Left hindlimb (tissue), 1 donor: ENCODE measurements at places on chromosomes 11 and 22.

DNA sequence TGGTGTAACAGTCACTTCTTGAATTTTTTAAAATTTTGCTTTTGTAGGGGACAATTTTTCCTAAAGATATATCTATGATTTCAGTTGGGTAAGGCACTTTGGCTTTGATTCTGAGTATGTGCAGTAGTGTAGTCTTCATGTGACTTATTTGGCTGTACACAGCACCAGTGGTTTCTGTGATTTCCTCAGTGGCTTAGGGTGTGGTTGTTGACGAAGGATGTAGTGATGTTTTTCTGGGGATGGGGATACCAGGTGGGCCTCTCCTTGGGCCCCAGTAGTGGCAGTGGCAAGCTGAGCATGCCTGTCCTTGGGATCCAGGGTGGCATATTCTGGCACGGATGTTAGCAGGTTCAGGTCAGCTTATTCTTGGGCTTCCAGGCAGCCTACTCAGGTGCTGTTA lies 364.9 kb upstream of the CADM1 start:
- no peak for DNase-seq

- DNase-seq, result no peak
Measured at GRCh38 chr11:95736355-95736754, 53.2 kb downstream of the FAM76B start.

- DNase-seq, result no peak
Measured at GRCh38 chr22:46796566-46797195, 34.2 kb downstream of the TBC1D22A start.

DNA sequence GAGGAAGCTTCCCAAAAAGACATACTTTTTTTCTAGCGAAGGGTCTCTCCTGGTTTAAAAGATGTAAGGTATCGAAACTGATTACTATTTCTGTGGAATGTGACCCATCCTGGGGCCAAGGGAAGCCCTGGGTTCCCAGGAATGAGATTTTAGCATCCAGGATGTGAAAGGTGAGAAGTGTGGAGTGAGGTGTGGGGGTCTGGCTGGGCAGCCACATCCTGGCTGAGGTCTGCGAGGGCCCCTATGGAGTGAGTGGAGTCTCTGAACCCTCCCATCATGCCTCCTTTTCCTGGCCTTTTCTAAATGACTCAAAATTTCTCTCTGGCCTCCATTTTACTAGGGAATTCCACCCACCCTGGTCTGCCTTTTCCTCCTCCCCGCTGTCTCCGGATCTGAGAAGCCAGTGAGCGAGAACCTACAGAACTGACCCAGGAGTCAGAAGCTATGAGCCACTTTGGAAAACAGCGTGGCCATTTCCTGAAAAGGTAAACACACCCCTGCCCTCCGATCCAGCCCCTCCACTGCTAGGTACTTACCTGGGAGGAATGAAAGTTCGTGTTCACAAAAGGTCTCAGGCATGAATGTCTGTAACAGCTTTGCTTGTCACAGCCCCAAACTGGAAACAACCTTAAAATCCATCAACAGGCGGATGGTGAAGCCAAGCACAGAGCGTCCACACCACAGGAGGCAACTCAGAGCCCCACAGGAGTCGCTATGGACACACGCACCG lies 27.7 kb upstream of the SHANK2 start:
- no peak for DNase-seq

GRCh38 chr22:47561766-47562165 lies 799.3 kb downstream of the TBC1D22A start:
- DNase-seq, result no peak

DNA sequence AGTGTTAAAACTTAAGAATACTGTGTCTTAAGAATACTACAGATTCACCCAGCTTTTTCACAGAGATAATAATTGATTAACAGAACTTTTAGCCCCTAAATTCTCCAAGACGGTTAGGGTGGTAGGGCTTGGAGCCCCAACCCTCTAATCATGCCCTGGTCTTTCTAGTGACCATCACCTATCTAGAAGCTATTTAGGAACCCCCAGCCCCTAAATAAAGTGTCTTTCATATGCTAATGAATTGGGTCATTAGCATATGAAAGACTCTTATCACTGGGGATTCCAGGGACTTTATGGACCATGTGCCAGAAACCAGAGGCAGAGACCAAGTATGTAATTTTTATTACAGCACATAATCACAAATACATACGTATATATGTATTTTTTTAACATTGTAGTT lies 999.7 kb upstream of the RAG2 start:
- DNase-seq, result no peak

GRCh38 chr22:49914256-49914655 lies 4.0 kb downstream of the ALG12 start:
- no peak for DNase-seq

GRCh38 chr22:48635816-48636215 lies 1191.9 kb downstream of the BRD1 start:
- DNase-seq, result no peak

DNA sequence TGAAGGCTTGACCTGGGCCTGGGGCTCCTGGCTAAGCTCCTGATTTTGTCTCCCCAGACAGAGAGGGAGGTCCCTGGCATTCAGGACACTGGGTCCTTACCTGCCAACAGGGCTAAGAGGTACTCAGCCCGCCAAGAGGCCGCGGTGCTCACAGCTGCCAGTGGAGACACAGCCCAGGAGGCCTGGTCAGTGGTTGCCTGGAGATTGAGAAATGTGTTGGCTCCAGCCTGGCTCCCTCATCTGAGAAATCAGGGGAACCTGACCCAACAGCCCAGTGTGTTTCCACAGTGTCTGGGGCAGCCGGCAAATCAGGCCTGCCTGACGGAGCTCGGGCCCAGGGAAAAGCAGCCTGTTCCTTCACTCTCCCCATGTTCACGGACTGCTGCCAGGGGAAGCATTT lies 79.4 kb upstream of the NAV2 start:
- DNase-seq, result no peak

- DNase-seq, result no peak
Measured at GRCh38 chr11:115363921-115364320, 140.3 kb downstream of the CADM1 start.

DNA sequence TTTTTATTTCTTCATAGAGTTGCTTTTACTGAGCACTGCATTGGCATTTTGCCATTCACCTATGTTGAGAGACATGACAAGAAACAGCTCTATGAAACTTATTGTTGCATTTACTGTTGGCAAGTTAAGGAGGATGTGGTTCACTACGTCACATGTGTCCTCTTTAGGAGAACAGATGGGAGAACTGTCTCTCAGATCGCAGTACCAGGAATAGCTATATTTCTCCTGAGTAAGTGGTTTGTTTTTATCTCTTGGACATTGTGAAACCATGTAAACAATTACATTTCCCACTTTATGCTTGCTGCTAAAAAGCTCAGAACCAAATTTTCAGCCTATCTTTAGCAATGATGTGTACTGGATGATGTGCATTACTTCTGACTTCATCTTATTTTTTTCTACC lies 34.8 kb upstream of the PSMA1 start:
- DNase-seq, result no peak

DNA sequence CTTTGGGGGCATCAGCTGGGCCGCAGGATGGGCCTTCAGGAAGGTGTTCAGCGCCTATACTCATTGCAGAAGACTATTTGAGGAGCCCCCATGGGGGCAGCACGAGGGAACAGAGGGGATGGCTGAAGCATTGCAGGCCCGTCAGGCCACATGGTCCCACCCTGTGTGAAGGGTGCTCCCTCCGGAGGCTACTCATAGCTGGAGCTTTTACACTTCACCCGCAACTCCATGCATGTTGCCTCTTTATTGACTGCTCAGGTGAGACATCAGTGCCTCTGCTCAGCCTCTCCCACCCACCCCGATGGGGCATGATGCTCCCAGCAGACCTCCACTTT lies 1500.9 kb downstream of the TBC1D22A start:
- no peak for DNase-seq

DNA sequence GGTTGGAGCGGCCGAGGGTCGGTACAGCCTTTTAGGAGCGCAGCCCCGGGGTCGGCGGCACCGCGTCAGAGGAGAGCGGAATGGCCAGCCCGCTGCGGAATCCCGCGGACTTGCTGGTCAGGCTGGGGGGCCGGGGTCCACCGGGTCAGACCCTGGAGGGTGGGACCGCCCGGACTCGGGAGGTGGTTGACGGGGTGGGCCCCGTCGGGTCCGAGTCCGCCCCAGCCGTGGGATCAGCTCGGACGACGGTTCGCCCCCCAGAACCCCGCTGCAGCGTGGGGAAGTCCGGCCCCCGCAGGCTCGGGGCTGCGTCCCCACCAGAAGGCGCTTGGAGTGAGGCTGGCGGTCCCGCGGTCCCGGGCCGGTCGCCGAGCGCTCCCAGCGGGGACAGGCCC lies 301 bp upstream of the ADM2 start:
- no peak for DNase-seq

GRCh38 chr11:94920311-94920710 lies 53.0 kb downstream of the CWC15 start:
- no peak for DNase-seq

DNA sequence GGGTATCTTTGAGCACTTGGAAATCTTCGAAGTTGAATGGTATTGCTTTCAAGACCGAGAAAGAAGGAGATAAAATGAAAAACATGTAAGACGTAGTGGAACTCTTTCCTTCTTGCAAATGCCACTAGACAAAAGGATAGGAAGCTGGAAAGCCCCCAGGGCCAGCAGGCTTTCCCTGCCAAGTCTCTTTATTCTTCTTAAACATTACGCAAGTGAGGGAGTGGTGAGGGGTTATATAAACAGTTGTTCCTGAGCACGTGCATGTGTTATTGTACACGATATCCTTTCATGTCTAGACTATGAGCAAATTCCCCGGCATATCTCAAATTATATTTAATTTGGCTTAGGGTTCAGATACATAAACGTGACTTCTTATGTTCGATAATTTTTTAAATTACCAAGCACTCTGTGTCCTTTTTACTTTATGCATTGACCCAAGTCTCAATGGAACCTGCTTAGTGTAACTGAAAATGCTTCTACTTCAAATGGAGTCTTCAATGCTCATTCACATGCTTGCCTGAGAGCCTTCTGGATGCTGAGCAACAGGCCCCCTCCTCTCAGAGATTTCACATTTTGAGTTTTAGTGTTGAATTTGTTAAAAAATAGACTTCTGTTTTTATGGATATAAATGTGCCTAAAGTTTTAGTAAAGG lies 59.0 kb downstream of the PPP2R1B start:
- DNase-seq, result no peak

GRCh38 chr11:340539-341512 lies 20.2 kb upstream of the IFITM3 start:
- no peak for DNase-seq

- no peak for DNase-seq
Measured at GRCh38 chr11:61507962-61508861, at the start of gene LRRC10B. TSS of gene LRRC10B (plus strand) at chr11:61508749. CDS start at chr11:61508999, 250 bp downstream.

GRCh38 chr11:61949169-61950034 lies 749 bp upstream of the BEST1 start:
- peak; percentile 70 for DNase-seq

- no peak for DNase-seq
Measured at GRCh38 chr22:23557036-23557435, 23.1 kb downstream of the IGLL1 start.

DNA sequence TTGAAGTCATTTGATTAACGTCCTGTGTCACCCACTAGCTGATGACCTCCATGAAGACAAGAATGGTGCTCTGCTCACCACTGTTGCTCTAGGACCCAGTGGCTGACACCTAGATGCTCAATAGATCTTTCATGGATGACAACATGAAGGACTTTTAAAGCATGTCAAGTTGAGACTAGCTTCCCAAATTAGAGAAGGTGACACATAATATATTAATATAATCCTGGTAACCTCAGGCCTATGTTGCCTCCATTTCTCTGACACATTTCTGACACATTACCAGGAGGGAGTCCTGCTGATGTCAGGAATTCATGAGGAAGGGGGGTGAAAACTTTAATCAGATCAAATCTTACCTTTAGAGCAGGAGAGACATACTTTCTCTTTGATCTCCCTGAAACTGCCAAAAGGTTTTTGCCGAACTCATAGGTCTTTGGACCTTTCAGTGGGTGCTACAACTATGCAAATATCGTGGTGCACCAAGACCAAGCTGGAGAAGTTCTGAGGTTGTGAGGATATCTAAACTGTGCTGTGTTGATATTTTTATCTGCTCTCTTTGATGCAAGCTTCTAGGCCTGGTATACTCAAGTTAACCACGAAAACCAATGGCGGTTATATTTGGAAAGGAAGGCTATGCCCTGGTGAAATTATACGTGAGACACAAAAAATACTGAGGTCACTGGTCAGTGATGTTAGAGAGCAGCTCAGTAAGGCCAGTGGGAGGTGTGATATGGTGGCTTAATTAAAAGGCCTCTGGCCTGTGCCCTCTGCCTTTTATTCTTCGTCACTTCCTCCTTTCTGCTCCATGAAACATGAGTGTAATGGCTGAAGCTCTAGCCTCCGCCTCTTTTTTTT lies 13.2 kb upstream of the AMPD3 start:
- DNase-seq, result no peak

DNA sequence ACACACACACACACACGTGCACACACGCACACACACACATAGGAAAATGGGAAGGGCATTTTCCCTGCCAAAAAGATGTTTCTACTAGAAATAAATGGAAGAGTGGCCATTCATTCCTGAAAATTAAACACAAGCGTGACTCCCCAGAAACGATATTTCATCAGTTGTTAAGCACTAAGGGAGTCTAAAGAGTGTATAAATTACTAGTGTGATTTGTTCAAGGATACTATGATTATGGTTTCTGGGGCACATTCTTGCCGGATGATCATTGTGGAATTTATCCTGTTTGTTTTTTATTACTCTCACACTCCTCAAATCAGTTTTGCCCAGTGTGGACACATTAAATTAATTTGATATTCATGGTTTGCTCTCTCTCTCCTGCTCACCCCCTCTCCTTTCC lies 16.4 kb upstream of the AMOTL1 start:
- no peak for DNase-seq

GRCh38 chr11:134503596-134503995 lies 91.6 kb upstream of the B3GAT1 start:
- DNase-seq, result no peak

DNA sequence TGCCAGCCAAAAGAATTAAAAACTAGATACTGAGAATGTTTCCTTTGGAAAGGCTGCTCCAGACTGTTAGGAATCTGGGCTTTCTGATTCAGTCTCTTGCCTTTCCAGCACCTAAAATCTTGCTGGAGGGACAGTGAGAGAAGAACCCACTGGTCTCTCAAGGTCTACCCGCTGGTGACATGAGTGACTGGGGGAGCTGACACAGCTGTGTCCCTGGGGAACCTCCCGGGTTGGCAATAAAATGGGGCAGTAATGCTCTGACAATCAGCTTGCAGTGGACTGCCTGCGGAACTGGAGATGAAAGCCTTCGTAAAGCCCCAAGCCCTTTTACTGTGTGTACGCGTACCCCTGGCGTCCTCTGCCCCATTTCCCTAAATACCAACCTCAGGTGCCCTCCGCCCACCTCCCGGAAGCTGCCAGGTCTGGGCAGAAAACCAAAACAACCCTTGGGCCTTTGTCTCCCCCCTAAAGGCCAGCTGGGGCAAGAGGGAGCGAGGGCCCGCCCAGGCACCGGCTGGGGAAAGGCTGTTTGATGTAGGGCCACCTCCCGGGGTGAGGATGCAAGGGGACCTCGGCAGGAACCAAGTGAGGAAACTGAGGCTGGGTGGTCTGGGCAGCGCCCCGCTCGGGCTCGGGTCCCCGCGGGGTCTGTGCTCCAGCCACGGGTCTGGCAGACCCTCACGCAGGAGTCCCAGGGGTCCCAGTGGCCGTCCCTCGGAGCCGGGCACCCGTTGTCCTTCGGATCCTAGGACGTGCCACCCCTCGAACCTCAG lies 741 bp downstream of the CARS1 start:
- DNase-seq, result no peak
